ENCODE measurements at places on chromosomes 6 and 20.

GRCh38 chr20:31604567-31605030 lies 490 bp upstream of the ID1 start:
- no peak for DNase-seq

DNA sequence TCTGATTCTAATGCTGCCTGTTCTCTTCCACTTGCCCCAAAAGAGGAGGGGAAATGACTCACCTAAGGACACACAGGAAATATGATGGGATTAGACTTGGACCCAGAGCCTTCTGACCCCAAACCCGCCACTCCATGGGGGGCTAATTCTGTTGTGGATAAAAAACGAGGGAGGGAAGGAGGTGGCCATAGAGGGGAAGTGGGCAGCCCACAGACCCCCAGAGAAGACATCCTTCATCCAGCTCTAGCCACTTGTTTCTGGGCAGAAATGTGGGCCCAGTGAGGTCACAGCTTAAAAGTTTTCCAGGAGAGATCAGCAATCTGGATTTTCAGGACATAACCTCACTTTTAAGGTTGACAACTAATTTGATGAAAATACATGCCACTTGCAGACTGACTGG lies 202.1 kb downstream of the ANKRD60 start:
- DNase-seq, result no peak

GRCh38 chr20:16246870-16247269 lies 326.4 kb downstream of the KIF16B start:
- DNase-seq, result no peak

- no peak for DNase-seq
Observed at GRCh38 chr20:37314617-37315016, 25.2 kb downstream of the MANBAL start.

- DNase-seq, result peak; percentile 33
Observed at GRCh38 chr6:32968867-32969684, 682 bp downstream of the BRD2 start.

DNA sequence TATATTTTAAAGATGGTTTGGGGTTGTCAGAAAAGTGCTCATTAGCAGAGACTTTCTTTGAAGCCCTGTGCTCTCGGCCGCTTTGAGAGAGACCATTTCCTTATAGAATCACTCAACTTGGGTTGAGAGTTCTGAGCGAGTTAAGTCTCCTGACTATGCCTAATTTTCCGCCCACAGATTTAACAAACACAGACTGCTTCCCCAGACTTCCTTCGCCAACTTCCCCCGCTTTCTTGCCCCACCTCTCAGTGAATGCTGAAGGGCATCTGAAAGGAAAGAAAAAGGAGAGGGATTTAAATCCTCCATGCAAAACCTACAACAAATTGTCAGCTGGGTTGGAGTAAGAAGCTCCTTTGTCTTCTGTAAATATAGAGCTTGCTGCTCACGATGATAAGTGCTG lies 224.0 kb downstream of the EYA2 start:
- DNase-seq, result no peak

DNA sequence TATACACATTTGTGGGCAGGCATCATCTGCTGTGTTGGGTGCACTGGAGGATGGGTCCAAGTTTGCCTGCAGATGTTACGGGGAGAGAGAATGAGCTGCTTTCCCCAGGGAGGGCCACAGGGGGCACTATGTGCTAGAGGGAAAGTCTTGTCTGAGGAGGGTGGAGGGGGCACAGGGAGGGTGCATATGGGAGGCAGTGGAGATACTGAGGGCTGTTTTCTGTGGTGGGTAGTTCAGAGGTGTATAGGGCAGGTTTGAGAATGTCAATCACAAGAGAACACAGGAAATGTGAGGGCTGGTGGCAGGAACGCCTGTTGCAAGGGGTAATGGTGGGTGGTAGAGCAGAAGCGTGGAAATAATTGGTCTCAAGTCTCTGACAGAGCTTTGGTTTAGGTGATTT lies 7.7 kb upstream of the PTPRA start:
- no peak for DNase-seq

- no peak for DNase-seq
Observed at GRCh38 chr6:138541823-138542481, 42.7 kb upstream of the NHSL1 start.

- no peak for DNase-seq
Observed at GRCh38 chr6:142871910-142872331, 73.1 kb downstream of the HIVEP2 start.

GRCh38 chr6:20681243-20681684 lies 147.0 kb downstream of the CDKAL1 start:
- no peak for DNase-seq

GRCh38 chr6:149948011-149948410 lies 6.2 kb downstream of the ULBP2 start:
- DNase-seq, result no peak

Data from stimulated activated CD8-positive, alpha-beta memory T cell treated with anti-CD3 and anti-CD28 coated beads, Interleukin-2, amount 100 ng/mL, for 1 hour (primary cell).